ENCODE measurements at places on chromosomes 6 and 20.

- no peak for DNase-seq
Measured at GRCh38 chr6:1422290-1422689, 32.9 kb downstream of the FOXF2 start.

DNA sequence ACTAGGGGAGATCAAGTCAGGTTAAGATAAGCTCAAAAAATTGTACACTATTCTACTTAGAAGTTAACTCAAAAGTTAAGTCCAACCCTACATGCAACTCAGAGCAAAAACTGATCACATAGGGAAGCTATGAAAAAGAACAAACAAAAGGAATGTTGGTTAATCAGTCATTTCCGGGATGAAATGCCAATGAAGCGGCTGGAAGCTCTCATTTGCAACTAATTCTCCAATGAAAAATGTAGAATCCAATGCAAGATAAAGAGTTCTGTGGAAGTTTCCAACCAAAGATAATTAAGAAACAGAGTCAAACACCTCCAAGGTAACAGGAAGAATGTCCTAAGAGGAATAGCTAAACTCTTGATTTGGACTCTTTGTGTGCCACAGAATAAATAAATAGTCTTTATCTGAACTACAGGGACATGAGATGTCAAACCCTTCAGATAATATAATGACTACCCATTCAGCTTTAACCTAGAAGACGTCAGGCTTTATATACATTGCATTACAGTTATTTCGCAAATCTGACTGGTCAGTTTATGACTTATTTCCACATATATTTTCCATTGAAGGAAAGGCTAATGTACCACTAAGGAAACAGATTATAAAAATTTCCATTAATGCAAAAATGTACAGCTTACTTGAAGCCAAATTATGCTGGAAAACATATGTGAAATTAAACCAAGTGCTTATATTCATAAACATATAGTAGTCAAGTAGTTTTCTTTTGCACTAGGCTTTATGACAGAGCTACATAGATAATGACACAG, 48.0 kb upstream of the DST start:
- DNase-seq = peak; percentile 44

DNA sequence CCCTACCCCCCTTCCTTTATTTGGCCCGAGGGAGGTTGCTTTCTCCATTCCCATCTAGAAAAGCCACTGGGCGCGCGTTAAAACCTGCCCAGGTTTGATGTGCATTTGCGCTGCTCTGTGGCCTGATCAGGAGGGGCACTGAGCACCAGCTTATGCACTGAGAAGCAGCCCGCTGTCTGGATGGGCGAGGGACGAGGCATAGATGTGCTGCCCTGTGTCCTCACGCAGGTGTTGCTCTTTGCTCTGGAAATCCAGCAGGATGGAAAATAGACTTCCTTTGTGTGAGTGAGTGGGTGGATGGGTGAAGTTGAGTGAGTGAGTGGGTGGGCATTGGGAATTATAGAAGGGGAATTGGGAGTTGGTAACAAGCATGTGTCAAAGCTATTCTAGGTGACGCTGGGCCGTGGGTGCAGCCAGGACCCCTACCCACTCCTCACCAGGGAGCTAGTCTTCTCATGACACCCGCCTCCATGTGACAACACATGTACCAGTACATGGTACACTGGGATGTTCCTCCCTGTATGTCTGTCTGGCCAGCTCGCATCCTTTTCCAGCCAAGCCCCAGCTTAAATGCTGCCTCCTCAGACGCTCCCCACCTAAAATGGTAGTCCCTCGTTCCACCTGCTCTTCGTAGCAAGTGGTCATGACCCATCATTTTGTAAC, 162.6 kb downstream of the DTNBP1 start:
- no peak for DNase-seq

GRCh38 chr20:59404749-59405148, 104.3 kb downstream of the EDN3 start:
- no peak for DNase-seq

DNA sequence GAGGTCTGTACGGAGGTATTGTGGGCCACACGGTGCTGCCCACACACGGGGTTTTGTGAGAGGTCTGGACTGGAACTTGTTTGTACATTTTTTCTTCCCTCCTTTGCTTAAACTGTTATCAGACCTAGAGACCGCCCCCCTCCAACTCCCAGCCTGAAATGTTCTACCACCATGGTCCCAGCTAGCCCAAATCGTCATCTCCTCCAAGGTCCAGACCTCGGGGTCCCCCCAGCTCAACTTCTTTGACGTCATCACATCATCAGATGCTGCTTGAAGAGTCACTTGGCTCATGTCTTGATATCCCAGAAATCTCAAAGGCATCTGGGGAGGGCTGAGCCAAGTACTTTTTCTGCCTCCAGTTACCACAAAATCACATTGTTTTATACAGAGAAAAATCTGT, 2.8 kb upstream of the CCDC170 start:
- no peak for DNase-seq

DNA sequence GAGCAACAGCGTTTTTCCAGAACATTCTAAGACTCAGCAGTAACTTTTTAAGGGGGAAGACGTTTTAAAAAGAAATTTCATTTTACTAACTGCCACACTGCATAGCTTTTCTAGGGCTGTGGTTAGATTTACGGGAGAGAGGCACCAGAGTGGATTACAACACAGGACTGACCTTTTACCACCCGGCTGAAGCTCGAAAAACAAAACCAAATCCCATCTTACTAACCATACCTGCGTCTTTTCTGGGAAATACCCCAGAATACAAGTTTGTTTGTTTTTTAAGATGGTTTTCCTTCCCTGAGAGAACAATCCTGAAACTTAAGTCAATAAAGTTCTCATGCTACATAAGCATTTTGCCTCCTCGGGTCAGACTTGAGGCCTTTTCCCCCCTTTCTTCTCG, 209.3 kb upstream of the SOX4 start:
- no peak for DNase-seq

DNA sequence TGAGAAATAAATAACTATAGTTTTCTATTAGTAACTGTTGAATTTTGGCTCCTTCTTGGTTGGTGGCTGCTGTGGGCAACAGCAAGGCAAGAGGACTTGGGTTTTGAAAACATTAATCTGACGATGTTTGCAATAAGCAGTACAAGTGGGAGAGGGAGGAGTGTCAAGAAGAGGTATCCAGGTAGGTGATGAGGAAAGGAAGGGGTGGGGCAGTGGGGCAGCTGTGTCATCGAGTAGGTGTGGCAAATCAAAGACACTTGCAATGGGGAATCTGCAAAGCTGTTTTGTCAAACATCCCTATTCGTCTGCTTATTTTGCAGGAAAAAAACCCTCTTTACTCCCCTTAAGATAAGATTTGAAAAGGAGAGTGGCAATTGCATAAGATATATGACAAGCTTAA, 171.9 kb upstream of the MAP3K7 start:
- no peak for DNase-seq

DNA sequence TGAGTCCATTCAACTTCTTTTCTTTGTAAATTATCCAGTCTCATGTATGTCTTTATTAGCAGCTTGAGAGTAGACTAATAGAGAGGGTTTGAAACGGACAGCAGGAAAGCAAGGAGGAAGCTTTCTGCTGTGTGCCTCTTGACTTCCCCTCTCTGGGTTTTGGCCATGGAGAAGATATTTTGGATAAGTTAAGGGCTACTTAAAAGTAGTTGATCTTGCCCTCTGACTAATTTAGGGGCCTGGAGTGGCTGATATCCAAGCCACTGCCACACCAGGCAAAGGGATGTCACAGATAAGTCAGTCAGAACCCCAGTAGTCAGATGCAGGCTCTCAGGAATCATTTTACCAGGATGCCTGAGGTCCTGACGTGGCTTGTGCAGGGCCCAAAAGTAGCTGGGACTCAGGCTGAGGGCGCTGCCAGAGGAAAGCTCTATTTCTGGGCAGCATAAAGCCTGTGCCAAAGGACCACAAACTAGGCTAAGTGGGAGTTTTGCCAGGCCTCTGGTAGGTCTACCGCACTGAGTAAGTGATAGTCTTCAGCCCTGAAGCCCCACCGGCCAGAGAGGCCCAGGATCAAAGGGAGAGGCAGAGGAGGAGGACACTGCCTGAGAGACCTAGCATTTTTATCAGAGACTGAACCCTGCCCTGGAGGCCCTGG, 41.6 kb upstream of the IYD start:
- DNase-seq = no peak

- no peak for DNase-seq
Measured at GRCh38 chr6:25351485-25351884, 72.3 kb downstream of the CARMIL1 start.

DNA sequence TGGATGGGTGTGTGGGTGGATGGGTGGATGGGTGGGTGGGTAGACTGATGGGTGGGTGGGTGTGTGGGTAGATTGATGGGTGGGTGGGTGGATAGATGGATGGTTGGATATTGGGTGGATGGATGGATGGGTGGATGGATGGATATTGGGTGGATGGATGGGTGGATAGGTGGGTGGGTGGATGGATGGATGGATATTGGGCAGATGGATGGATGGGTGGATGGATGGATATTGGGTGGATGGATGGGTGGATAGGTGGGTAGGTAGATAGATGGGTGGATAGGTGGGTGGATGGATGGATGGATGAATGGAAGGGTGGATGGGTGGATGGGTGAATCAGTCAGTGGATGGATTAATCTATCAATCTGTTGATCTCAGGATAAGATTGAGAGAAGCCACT, 177.2 kb downstream of the ZMYND8 start:
- DNase-seq = no peak

- DNase-seq = no peak
Measured at GRCh38 chr6:135780326-135780725, 71.2 kb upstream of the PDE7B start.

DNA sequence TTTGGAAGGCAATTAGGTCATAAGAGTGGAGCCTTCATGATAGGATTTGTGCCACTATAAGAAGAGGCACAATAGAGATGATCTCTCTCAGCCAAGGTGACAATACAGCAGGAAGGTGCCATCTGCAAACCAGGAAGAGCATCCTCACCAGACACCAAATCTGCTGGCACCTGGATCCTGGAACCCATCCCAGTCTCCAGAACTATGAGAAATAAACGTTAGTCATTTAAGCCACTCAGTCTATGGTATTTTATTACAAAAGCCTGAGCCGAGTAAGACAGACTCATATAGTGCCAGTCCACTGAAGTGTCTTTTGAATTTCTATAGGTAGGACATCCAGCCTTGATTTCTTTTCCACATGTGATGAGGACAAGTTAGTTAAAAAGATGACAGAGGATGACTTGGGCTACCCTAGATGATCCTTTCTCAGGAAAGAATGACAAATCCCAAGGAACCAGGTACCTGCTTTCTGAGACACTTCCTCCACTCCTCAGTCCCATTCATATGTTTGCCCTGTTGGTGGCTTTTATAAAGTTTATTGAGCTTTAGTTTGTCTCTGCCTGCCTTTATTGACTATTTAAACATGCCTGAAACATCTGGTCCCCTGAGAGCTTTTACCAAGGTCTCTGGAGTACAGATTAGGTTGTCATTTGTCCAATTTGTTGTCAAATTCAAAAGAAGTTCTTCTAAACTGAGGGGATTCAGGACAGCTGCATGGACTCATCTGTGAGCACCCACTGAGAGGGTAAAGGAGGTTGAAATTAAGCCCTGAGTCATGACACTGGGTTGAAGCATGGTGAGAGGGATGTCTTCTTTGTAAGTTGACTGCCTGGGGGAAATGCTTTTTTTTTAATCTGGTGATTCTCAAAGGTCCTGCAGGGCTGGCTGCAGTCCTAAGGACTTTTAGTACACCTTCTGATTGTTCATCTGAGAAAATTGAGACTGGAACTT, 165.0 kb upstream of the PLCB4 start:
- DNase-seq = no peak

DNA sequence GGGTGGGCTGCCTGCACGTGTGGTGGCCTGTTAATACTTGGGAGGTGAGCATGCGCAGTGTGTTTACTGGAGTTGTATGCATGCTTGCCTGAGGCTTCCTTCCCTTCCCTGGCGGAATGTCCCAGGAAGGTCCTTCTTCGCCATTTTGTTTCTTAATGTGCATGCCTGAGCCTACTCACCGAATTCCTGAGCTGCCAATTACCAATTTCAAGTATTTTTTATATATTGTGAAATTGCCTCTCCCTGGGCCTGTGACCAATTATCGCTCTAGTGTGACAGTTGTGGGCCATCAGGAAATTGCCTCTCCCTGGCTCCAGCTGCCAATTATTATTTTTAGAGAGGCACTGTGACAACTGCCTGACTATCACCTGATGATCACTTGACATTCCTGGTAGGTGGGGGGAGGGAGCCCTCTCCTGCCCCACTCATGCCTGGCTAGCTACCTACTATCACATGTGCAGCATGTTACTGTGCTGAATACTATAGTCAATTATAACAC, 70.0 kb downstream of the FAM50B start:
- DNase-seq = peak; percentile 79

- DNase-seq = no peak
Measured at GRCh38 chr20:54104781-54105180, 34.4 kb upstream of the BCAS1 start.

DNA sequence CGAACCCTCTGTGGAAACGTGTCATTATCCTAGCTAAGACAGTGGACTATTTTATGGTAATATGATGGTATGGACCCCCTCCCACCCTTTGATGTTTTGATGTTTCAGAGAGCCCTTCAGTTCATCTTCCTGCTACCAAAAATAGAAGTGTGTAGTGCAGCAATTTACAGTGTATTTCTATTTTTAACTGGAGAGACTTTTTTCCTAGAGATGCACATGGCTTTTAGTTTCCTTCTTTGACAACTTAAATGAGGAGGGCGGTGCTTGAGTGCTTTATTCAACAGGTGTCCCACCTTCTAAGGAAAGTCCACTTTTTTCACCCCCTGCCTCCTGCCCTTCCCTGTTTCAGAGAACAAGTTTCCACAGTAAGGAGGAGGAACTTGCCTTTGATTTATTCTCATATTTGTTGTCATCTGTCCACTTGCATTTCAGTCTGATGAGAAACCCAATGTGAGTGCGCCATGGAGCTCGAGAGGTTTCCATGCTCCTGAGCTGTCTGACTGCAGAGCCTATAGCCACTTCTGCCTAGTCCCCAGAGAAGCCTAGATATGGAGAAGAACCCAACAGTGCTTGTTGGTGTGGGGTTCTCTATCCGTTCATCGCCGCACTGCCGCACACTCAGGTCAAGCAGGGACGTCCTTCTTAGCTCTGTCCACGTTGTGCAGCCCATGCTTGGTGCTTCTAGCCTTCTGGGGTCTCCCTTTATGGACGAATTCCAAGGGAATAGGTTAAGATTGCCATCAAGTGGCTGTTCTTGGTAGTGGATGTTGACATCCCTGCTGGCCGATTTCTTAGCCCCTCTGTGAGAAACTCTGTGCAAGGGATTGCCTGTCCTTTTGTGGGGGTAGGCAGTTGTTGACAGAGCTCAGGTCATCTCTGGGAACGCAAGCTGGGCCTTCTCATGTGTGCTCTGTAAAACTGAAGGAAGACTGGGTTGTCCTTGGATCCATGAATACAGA, 144.2 kb downstream of the JARID2 start:
- DNase-seq = no peak

DNA sequence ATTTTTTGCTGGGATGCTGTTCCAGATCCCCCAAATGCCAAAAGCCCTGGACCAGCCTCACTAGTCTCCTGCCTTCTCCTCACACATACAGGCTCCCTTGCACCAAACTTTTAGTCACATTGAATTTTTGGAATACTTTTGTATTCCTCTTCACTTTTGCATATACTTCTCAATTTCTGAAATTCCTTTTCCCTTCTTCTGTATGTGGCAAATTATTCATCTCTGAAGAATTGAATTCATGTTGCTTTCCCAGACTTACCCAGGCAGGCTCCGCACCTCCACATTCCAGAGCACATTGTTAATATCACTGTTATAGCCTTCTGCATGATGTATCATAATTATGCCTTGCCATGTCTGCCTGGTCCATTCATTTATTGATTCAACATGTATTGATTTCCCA, 255.3 kb upstream of the POU3F2 start:
- DNase-seq = peak; percentile 56

GRCh38 chr6:64683682-64684081, 1023.3 kb downstream of the EYS start:
- no peak for DNase-seq

All from fibroblast of skin of left biceps (primary cell).